Choroid plexus epithelial cell (primary cell): ENCODE measurements at places on chromosomes 2 and 18.
A peak's percentile ranks its signal among the peaks of the same experiment; 100 is the strongest.

- no peak for DNase-seq
Observed at GRCh38 chr2:179965291-179966258, 41.5 kb downstream of the CWC22 start.

DNA sequence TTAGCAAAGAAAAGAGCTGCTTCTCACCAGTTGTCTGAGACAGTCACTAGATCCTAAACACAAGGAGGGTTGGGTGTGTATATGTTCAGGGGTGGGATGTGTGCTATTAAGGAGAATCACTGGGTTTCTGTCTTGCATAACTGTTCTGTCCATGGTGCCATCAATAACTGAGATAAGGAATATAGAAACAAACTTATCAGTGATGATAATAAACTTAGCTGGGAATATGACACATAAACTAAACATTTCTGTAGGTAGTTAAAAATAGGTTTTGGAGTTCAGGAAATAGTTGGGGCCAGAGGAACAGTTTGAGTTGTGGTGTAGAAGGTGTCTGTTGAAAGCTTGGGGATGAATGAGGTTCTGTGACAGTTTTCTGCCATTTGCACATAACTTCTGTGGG is 17.4 kb downstream of the NAPG start:
- DNase-seq, result peak; percentile 21

- no peak for DNase-seq
Observed at GRCh38 chr2:383888-384287, 96.0 kb upstream of the ALKAL2 start.

DNA sequence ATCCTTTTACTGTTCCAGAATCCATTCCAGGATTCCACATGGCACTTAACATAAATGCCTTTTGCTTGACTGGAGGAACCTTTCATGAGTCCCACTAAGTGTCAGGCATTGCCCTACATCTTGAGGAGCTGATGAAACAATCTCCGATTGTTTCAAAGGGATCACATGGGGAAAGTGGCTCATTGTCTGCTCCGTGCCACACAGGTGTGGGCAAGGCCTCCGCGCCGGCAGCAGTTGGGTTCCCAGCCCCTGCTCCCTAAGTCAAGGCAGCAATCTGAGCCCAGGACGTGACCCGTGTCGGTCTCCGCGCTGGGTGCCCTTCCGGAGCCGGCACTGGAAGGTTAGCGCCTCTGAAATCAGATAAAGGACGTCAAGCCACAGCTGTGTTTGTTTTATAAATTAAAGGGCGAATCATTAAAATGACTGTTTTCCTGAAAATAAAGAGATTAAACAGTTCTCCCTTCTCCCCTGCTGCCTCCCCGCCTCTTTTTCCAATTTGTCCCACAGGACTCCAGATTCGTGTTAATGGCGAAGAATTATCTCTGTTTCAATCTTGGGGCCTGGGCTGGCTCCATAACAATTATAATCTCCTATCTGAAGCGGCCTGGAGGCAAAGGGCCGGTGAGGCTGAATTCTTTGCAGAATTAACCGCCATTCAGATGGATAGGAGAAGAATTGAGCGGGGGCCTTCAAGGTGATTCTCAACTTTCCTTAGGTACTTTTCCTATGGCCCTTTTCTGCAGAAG is 84.3 kb upstream of the FZD7 start:
- no peak for DNase-seq

GRCh38 chr2:97730245-97730644 is 16.9 kb downstream of the ZAP70 start:
- peak; percentile 58 for DNase-seq

- DNase-seq, result no peak
Observed at GRCh38 chr2:62344472-62344871, 148.6 kb downstream of the B3GNT2 start.

GRCh38 chr2:157894694-157895435 is 18.7 kb upstream of the ACVR1 start:
- DNase-seq, result peak; percentile 80

DNA sequence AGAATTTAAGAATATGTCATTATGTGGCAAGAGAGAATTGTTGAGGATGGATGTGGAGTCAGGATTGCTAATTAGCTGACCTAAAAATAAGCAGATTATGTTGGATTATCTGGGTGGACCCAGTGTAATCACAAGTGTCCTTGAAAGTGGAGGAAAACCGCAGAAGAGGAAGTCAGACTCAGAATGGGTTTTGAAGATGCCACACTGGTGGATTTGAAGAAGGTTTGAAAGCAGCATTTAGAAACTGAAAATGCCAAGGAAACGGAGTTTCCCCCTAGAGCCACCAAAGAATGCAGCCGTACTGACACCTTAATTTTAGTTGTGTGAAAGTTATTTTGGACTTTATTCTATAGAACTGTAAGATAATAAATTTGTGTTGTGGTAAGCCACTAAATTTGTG is 41.6 kb upstream of the DPP10 start:
- DNase-seq, result no peak

DNA sequence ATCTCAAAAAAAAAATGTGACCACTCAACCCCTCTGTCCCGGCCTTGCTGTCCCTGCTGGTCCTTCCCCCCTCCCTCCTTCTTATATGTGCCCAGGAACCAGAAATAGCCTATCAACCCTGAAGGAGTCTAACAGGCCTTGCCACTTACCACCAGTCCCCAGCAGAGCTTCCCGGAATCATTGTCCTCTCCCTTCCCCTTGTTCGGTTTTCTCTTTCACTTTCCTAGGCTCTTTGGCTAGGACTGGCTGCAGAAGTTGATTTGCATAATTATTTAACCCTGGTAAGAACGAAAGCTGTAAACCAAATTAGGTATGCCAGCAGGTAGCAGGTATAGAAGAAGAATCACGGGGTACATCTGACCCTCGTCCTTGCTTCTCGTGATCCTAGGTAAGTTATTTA is 72.6 kb upstream of the ZNF532 start:
- no peak for DNase-seq

- no peak for DNase-seq
Observed at GRCh38 chr18:56248610-56249235, 389.7 kb downstream of the TXNL1 start.

DNA sequence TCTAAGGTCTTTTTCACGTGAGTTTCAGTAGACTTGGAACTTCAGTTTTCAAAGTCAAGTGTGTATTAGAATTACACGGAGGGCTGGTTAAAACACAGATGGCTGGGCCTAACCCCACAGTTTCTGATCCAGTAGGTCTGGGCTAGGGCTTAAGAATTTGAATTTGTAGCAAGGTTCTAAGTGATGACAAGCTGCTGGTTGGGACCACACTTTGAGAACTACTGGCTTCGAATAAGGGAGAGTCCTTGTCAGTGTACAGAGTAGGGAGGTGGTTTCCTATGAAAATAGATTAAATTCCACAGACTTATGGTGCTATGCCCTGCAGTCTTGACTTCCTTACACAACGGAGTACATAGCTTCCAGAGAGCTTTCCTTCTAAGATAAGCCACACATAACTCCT is 4.5 kb downstream of the RHOB start:
- peak; percentile 74 for DNase-seq

DNA sequence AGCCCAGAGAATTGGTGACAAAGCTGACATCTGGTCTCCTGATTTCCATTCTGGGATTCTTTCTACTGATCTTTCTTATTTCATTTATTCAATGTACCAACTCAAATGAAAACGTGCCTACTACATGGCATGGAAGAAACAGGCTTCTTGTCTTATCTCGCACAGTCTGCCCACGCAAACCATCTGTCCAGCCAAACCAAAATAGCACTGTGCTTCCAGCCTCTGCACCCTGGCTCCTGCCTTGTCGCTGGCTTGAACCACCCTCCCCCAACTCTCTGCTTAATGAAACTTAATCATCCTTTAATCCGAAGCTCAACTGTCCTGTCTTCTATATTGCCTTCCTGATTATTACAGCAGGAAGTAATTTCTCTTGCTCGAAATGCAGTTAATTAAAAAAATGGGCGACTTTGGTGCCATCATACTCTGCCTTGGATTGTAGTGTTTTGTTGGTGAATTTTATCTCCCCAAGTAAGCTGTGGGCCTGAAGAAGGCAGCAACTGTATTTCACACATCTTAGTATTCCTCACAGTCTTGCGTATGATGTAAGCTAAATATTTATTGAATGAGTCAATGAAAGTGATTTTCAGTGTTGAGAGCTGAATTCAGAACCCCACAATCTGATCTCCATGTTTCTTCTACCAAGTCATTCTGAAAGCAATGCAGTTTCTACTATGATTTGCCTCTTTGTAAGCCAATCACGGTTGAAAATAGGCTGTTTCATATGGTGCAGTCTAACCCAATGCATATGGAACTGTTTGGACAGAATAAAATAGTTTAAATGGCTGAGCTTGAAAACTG is 190.8 kb downstream of the TMEM247 start:
- peak; percentile 81 for DNase-seq

DNA sequence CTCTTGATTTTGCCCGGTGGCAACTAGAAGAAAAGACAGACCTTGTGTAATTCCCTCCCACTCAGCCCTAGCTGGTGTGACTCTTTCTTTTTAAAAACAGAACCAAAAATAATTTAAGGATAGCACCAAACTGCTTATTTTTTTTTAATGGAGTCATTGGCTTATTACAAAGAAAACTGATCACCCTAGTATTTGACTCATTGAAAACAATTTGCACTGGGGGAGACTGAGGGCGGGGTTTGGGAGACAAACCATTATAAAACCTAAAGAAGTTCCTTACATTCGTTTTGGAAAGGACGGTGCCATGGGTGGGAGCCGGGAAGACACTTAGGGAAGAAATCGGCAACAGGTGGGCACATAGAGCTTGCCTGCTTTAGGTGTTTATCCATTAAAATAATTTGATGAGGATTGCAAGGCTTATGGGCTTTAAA is 2.5 kb downstream of the PAX3 start:
- DNase-seq, result no peak
